ENCODE measurements at places on chromosomes 11 and 22. TPM values are rescaled to one million over a fixed set of nuclear protein-coding genes. Genes with fewer than 3 reads are reported as not detected.
A peak's percentile ranks its signal among the peaks of the same experiment; 100 is the strongest.

HNRNPUL2 gene
- 92.4 TPM for polyA plus RNA-seq

OR4D10 gene
- not detected for polyA plus RNA-seq

LRRC4C gene
- 13.8 TPM for polyA plus RNA-seq

GVQW3 gene
- polyA plus RNA-seq = 21.2 TPM

DNA sequence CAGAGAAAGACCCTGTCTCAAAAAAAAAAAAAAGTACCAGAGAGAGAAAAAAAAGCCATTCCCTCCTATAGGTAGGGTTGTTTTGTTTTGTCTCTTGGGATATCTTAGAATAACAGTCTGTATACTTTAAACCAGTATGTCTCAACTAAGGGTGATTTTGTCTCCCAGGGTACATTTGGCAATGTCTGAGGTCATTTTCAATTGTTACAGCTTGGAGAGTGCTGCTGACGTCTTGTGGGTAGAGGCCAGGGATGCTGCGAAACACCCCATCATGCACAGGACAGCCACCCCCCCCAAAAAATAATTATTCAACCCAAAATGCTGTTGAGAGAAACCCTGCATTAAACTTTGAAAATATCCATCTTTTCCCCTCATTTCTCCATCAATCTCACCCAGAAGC, 56.1 kb upstream of the CRTAM start:
- no peak for DNase-seq

GRCh38 chr11:92769112-92769511, 200.3 kb upstream of the MTNR1B start:
- peak; percentile 45 for DNase-seq

GRCh38 chr11:80815752-80816453, 1375.1 kb upstream of the TENM4 start:
- DNase-seq = no peak

DNA sequence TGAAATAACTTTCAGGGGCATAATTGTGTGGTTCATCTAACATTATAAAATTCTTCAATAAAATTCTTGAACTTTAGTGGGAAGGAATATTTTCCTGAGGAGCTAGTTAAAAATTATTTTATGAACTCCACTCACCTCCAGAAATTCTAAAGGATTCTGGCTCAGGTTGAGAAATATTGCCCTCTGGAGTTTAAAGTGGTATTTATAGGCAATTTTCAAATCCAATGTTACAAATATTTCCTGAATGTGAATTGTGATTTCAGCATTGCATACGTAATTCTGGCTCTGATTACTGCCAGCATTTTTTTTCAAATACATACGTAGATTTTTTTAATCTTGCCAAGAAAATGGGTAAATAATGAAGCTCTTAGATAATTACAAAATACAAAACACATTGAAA, 598.2 kb upstream of the ANO3 start:
- DNase-seq = no peak

DNA sequence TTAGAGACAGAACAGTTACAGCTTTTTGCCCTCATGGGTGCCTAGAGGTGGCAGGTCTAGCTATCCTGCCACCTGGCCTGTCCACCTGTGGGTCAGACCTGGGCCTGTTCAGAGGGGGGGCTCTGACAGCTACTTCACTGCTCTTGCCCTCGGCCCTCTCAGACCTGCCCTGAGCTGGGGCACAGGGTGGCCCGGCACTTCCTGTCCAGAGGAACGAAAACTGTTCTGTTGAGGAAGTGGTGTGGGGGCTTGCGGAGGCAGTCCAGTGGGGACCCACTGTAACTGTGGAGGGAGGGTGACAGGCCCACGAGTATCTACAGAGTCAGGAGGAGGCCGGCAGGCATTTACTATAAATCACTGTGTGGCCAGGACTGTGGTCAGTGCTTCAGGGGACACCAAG, 16.2 kb downstream of the TESMIN start:
- no peak for DNase-seq

DNA sequence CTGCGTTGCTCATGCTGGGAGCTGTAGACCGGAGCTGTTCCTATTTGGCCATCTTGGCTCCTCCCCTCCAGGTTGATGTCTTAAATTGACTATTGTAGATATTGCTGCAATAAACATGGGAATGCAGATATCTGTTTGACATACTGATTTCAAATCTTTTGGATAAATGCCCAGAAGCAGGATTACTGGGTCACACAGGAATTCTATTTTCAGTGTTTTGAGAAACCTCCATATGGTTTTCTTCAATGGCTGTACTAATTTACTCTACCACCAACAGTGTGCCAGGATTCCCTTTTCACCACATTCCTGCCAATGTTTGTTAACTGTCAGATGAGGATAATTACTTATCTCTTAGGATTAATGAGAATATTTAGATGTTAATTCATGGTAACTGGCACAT, 467.0 kb downstream of the LUZP2 start:
- no peak for DNase-seq

GRCh38 chr11:92846491-92847125, 122.8 kb upstream of the MTNR1B start:
- no peak for DNase-seq

DNA sequence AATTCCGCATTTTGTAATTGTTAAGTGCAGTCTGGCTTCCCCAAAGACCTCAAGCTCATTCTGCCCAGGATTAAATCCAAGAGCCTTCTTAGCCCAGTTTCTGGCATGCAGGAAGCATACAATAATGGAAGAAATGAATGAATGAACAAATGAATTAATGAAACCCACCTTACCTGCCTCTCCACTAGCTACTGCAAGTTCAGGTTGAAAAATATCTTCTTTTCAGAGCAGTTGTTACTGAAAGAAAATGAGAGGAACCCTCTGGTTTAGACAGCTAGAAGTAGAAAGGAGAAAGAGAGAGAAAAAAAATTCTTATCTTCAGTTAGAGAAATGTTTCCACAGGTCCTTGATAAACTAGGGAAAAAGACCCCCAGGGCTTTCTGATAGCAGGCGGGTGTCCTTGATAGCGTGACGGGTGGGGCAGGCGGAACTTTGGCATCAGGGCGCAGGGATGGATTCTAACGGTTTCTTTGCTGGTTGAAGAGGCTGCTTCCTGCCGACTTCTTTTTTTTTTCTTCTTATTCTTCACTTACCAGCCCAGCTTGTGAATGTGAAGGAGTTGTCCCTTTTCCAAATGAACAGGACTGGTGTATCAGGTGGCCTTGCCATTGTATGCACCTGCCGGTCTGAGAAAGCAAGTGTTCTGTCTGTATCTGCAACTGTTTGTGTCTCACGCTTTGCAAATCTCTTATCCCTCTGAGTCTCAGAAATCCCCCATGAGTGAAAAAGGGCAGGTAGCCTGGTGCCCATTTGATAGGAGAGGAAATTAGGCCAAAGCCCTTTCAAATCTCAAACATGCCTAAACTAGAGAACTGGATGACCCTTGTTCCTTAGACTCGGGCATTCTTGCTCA, 10.0 kb downstream of the LMO2 start:
- DNase-seq = no peak

DNA sequence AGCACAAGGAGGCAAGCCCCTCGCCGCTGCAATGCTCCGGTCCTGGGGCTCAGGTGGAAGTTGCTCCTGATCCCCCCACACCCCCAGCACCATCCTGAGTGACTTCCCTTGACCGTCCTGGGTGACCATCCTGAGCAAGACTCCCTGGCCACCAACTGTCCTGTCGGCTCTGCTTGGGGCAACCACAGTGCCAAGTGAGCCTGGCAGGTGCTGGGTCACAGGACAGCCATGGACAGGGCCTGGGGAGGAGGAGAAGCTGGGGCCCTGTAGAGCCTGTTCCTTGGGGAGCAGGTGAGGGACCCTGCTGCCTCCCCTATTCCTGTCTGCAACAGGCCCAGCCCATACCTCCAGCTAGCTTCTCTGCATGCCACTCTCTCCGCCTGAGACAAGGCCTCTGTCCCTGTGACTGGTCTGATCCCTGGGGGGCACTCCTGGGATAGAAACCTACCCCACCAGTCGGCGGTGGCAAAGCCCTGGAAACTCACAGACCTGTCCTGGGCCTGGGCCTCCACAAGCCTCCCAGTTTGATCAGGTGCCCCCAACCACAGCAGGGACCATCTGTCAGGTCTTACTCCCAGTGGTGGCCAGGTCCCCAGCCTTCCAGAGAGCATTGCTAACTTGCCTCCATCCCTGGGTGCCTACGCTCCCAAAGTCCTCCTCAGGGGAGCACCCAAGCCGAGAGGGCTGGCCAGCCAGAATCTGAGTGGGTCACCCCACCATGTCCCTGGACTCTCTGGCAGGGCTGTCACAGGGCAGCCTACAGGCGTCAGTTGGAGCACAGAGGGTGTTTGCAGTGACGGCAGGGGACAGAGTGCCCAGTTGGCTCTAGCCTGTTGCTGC, 68.7 kb upstream of the WNT7B start:
- no peak for DNase-seq

- DNase-seq = peak; percentile 50
Observed at GRCh38 chr22:32475468-32476010, 928 bp downstream of the FBXO7 start.

DNA sequence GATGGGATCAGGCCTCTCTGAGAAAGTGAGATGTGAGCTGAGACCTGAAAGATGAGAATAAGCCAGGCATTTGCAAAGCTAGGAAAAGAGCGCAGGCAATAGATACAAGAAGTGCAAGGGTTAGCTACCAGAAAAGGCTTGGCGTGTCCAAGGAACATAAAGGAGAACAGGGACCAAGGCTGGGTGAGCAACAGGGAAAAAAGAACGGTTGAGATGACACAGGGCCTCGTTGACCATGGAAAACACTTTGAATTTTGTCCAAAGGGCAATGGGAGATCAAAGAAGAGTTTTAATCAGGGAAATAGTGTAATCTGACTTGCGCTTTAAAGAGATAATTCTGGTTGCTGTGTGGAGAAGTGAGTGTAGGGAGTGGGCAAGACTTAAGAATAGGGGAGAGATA, 35.0 kb downstream of the RAB30 start:
- DNase-seq = no peak
